ENCODE measurements at places on chromosomes 13 and 19. TPM values are rescaled to one million over a fixed set of nuclear protein-coding genes. Genes with fewer than 3 reads are reported as not detected.

DNA sequence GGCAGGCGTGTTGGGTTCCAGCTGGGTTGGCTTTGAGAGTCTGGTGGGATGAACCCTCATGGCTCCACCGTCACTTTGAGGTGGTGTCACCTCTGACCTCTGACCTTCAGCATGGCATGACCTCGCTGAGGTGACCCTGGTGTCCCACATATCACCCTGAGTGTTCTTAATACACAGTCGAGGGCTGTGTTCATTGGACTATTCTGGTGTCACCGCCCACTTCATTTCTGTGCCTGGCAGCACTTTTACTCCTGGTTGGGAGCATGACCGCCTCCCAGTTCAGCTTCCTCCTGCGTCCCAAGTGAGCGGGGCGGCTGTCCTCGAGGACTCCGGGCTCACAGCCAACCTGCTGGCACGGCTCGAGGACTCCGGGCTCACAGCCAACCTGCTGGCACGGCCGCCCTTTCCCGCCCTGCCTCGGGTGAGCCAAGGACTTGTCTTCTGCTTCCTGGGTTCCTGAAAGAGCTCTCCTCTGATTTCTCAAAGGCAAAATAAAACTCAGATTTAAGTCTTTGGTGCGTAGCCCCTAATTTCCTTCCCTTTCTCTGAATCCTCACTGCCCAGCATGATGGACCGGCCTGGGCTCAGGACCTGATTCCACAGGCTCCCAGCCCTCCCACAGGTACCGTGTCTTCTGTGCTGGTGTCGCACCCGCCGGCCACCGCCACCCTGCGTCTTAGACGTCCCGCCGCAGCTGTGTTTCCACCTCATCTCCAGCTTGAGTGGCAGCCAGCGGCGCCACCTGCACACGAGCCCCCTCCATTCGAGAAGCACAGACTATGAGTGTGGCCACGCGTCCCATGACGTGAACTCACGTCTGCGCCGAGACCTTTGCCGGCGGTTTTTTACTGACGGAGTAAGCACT is 10.4 kb downstream of the ATP4B start:
- no peak overlapping the region for H3K4me3 ChIP-seq
- no peaks in the 10 kb centered on the region for H3K27me3 ChIP-seq
- no peak overlapping the region for H3K27ac ChIP-seq
- no peak for DNase-seq
- peaks cover 27% of the 10 kb centered on the region for H3K4me1 ChIP-seq
- H3K36me3 ChIP-seq: no peaks in the 10 kb centered on the region

DNA sequence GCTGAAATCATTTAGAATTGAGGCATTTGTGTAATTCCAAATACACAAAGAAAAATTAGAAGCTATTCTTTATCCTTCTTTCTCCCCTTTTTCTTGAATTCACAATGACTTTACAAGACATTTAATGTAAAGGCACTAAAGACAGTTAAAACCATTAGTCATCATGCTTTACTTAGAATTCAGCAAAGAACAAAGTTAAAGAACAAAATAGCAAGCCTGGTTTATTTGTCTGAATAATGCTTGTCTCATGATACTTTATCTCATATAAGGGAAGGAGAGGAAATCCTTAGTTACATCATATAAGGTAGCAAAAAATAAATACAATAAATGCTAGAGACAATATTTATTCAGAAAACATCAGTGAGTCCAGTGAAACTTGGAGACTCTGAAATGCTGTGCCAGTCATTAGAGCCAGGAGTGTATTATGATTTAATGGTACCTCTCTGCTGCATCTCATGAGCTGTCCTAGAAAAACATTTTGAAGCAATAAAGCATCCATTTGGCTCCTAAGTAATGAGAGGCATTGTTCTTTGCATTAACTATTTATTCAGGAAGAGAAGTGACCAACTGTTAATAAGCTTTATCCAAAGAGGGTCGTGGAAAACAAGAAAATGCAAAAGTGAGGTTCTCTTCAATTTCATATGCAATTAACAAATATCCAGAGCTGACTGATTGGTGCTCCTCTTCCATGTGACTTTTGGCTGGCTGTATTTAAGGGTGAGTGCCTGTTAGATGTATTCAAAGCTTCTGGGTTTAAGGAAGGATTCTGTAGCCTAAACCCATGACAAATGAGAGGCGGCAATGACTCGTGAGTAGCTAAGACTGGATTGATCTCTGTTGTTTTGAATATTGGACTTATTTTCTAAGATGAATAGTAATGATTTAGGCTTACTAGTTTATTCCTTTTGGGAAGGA is 105.0 kb downstream of the DGKH start:
- no peaks in the 10 kb centered on the region for H3K4me1 ChIP-seq
- no peak overlapping the region for H3K4me3 ChIP-seq
- no peaks in the 10 kb centered on the region for H3K27me3 ChIP-seq
- H3K27ac ChIP-seq: no peak overlapping the region

DNA sequence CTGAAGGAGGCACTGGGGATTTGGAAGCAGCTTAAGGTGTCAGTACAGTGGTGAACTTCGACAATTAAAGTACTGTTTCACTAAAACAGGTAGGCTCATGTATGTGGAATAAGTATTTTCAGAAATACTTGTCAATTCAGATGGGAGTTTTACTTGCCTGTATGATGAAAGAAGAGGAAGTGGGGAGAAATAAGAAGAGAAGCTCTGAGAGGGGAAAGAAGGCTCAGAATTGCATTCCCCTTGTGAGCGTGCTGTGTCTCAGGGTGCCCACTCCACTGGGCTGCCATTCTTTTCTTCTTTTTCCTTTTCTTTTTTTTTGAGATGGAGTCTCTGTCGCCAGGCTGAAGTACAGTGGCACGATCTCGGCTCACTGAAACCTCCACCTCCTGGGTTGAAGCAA is 38.6 kb upstream of the RNF17 start:
- H3K36me3 ChIP-seq: no peaks in the 10 kb centered on the region
- no peak overlapping the region for H3K4me3 ChIP-seq

DNA sequence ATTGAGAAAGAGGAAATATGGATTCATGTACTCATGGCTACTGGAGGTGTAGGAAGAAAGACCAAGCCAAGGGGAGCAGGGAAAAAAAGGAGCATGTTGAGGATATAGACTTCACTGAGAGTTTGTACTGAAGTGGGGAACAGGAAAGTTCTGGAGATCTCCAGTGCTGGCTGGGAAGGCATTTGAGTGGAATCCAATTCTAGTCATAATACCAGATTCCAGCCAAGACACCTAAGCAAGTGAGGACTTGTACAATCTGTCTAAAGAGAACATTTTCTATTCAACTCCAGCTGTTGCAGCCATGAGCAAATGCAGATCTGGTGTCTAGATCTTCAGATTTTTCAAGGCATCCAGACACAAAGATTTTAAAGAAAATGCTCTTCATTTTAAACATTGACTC is 412.5 kb downstream of the OXGR1 start:
- H3K4me3 ChIP-seq: no peak overlapping the region
- H3K27ac ChIP-seq: no peak overlapping the region
- H3K36me3 ChIP-seq: no peaks in the 10 kb centered on the region
- no peaks in the 10 kb centered on the region for H3K27me3 ChIP-seq
- no peaks in the 10 kb centered on the region for H3K4me1 ChIP-seq

GRCh38 chr19:55520691-55521292 is 16.1 kb downstream of the SBK2 start:
- H3K4me1 ChIP-seq: peaks cover 2% of the 10 kb centered on the region
- no peak overlapping the region for H3K27ac ChIP-seq
- DNase-seq: no peak
- H3K36me3 ChIP-seq: no peaks in the 10 kb centered on the region

The KANK3 gene
- total RNA-seq: 4.5 TPM
